Activated CD4-positive, alpha-beta memory T cell treated with anti-CD3 and anti-CD28 coated beads, Interleukin-2, amount 10 ng/mL, durations not matched to agents 7 days and 5 days (primary cell): ENCODE measurements at places on chromosomes 2 and 18.
A peak's percentile ranks its signal among the peaks of the same experiment; 100 is the strongest.

DNA sequence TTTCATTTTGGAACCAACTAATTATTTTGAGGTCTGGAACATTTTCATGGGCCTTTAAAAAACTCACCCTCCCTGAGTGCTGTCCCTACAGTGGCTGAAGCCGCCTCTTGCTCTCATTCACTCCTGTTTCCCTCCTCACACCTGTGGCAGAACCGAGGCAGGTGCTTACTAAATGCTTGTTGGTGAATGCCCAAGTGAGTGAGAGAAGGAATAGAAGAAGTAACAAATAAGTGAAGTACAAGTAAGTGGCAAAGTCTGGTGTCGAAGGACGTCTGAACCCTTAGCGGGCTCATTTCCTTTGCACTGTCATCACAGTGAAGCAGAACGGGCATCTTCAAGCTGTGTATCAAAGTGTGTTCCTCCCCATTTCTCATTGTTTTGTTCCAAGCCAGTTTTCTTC, 135.2 kb downstream of the RHBDD1 start:
- H3K36me3 ChIP-seq: no peaks in the 10 kb centered on the region
- H3K4me3 ChIP-seq: no peak overlapping the region
- no peaks in the 10 kb centered on the region for H3K27me3 ChIP-seq
- peaks cover 11% of the 10 kb centered on the region for H3K4me1 ChIP-seq
- H3K27ac ChIP-seq: no peak overlapping the region

GRCh38 chr18:24428709-24429108, 2.2 kb downstream of the IMPACT start:
- peaks cover 15% of the 10 kb centered on the region for H3K36me3 ChIP-seq
- peaks cover 8% of the 10 kb centered on the region for H3K27me3 ChIP-seq
- no peak overlapping the region for H3K4me3 ChIP-seq
- H3K4me1 ChIP-seq: peaks cover 24% of the 10 kb centered on the region

- H3K4me1 ChIP-seq: peaks cover 7% of the 10 kb centered on the region
- H3K27ac ChIP-seq: no peak overlapping the region
- DNase-seq: no peak
- peaks cover 8% of the 10 kb centered on the region for H3K27me3 ChIP-seq
- H3K4me3 ChIP-seq: no peak overlapping the region
Observed at GRCh38 chr2:46328829-46329228, 31.6 kb downstream of the EPAS1 start.

DNA sequence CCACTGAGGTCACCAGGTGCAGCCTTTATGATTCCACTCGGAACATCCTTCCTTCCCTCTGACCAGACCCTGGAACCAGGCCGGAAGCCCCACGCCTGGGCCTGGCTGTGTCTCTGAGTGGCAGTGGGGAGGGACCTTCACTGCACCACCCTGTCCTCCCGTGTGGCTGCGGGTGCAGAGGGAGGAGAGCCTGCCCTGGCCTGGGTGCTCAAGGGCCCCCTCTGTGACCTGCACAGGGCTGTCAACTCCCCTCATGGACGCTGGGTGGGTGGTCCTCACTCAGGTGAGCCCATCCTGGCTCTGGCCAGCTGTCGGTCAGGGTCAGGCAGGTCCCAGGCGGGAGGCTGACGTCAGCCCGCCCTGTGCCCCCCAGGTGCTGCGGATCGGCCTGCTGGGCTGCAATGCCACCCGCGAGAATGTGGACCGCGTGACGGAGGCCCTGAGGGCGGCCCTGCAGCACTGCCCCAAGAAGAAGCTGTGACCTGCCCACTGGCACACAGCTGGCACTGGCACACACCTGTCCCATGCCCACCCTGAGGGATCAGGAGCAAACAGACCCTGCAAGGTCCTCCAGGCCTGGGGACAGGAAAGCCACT, 9.8 kb downstream of the AGXT start:
- DNase-seq: no peak
- H3K4me3 ChIP-seq: no peak overlapping the region
- peaks cover 7% of the 10 kb centered on the region for H3K27me3 ChIP-seq
- no peaks in the 10 kb centered on the region for H3K4me1 ChIP-seq

DNA sequence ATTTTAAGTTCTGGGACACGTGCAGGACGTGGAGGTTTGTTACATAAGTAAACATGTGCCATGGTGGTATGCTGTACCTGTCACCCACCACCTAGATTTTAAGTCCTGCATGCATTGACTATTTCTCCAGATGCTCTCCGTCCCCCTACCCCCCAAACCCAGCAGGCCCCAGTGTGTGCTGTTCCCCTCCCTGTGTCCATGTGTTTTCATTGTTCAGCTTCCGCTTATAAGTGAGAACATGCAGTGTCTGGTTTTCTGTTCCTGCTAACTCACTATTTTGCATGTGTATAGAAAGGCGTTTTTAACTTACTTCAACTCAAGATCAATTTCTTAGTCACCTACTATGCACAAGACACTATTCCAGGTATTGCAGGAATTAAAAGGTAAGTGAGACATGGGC, 128.0 kb downstream of the PLCL1 start:
- no peak overlapping the region for H3K4me3 ChIP-seq
- peaks cover 18% of the 10 kb centered on the region for H3K4me1 ChIP-seq
- no peak for DNase-seq
- no peak overlapping the region for H3K27ac ChIP-seq

- H3K4me1 ChIP-seq: peaks cover 11% of the 10 kb centered on the region
- H3K36me3 ChIP-seq: no peaks in the 10 kb centered on the region
- peaks cover 71% of the 10 kb centered on the region for H3K27me3 ChIP-seq
- no peak for DNase-seq
Observed at GRCh38 chr2:227163485-227163997, 464 bp downstream of the COL4A4 start.

DNA sequence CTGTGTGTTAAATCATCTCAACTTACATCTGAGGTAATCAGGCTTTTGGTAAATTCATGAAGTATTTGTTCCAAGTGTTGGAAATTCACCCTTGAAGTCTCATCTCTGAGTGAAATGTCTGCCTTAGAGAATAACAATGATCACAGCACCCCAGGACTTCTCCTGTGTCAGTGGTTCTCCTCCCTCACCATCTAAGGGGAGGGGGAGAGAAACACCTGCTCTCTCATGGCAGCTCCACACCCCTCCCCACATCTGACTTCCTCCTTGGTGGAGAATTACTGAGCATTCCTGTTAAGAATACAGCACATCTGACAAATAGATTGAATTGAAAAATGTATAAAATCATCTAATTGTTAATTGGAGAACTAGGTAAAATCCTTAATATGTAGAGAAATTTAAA, 532.1 kb downstream of the RNF144A start:
- no peak overlapping the region for H3K4me3 ChIP-seq
- peaks cover 65% of the 10 kb centered on the region for H3K4me1 ChIP-seq
- DNase-seq: no peak
- H3K27ac ChIP-seq: peak overlapping the region; percentile 66

DNA sequence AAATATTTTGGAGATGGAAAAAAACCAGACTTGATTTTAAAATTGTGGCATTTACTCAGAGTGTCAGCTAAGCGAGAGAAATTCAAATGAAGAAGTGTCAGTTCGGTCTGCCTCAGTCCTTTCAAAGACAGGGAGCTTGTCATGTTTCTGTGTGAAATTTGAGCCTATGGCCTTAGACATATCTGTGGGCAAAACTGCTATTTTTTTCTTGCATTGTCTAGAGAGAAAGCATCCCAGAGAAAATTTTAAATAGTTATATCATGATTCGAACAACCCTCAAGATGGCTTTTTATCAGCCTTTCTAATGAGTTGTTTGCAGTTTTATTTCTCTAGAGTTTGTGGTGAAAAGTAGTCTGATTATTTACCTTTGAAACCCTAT, 50.2 kb upstream of the KCNE4 start:
- H3K4me1 ChIP-seq: no peaks in the 10 kb centered on the region
- no peak overlapping the region for H3K27ac ChIP-seq
- peaks cover 6% of the 10 kb centered on the region for H3K27me3 ChIP-seq
- H3K4me3 ChIP-seq: no peak overlapping the region
- no peaks in the 10 kb centered on the region for H3K36me3 ChIP-seq

DNA sequence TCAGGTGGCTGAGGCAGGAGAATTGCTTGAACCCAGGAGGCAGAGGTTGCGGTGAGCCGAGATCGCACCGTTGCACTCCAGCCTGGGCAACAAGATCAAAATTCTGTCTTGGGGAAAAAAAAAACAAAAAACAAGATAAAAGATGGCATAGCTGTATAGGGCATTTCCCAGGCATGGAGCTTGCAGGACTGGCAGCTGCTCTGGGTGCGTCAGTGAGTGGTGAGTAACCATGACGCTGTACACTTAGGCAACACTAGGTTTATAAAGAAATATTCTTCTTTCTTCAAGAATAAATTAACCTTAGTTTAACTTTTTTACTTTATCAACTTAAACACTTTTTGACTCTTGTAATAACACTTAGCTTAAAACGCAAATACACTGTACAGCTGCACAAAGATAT, 15.4 kb downstream of the TGOLN2 start:
- peaks cover 41% of the 10 kb centered on the region for H3K36me3 ChIP-seq
- no peaks in the 10 kb centered on the region for H3K27me3 ChIP-seq
- no peak overlapping the region for H3K27ac ChIP-seq
- DNase-seq: no peak

DNA sequence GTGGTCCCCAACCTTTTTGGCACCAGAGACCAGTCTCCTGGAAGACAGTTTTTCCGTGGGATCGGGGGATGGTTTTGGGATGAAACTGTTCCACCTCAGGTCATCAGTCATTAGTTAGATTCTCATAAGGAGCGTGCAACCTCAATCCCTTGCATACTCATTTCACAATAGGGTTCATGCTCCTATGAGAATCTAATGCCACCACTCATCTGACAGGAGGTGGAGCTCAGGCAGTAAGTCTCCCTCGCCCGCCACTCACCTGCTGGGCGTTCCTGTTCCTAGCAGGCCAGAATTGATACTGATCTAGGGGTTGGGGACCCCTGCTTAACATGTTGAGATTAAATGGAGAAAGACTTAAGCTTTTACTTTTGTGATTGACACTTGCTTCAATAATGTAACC, 9.9 kb downstream of the NABP1 start:
- H3K27ac ChIP-seq: no peak overlapping the region
- peaks cover 50% of the 10 kb centered on the region for H3K36me3 ChIP-seq
- no peak overlapping the region for H3K4me3 ChIP-seq
- H3K4me1 ChIP-seq: peaks cover 38% of the 10 kb centered on the region

GRCh38 chr2:141003967-141004657, 1126.7 kb downstream of the LRP1B start:
- H3K4me3 ChIP-seq: no peak overlapping the region
- H3K27ac ChIP-seq: no peak overlapping the region
- no peaks in the 10 kb centered on the region for H3K27me3 ChIP-seq
- no peak for DNase-seq
- H3K36me3 ChIP-seq: no peaks in the 10 kb centered on the region
- H3K4me1 ChIP-seq: no peaks in the 10 kb centered on the region

DNA sequence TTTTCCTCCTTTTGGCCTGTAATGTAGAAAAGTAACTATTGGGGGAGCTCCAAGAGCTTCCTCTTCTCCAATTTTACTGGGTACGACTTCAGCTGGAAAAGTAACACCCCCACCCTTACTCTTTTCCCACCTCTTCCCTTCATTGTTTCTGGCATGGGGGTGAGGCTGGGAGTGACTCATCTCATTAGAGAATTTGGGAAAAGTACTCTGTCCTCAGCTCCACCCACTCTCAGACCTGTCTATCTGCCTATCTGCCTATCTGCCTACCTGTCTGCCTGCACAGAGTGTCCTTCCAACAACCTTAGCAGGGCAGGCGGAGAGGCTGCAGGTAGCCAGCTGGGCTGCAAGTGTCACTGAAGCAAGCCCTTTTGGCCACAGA, 93.6 kb downstream of the EPHA4 start:
- no peak for DNase-seq
- H3K27me3 ChIP-seq: no peaks in the 10 kb centered on the region
- no peak overlapping the region for H3K4me3 ChIP-seq
- H3K27ac ChIP-seq: no peak overlapping the region
- no peaks in the 10 kb centered on the region for H3K4me1 ChIP-seq
- no peaks in the 10 kb centered on the region for H3K36me3 ChIP-seq

GRCh38 chr2:152343426-152343825, 8.5 kb downstream of the FMNL2 start:
- no peak overlapping the region for H3K4me3 ChIP-seq
- H3K27ac ChIP-seq: no peak overlapping the region
- H3K27me3 ChIP-seq: peaks cover 2% of the 10 kb centered on the region
- H3K4me1 ChIP-seq: no peaks in the 10 kb centered on the region

- H3K4me1 ChIP-seq: peaks cover 5% of the 10 kb centered on the region
- H3K4me3 ChIP-seq: no peak overlapping the region
- DNase-seq: no peak
- H3K27me3 ChIP-seq: peaks cover 56% of the 10 kb centered on the region
Observed at GRCh38 chr18:31679133-31679742, 5.1 kb downstream of the B4GALT6 start.

DNA sequence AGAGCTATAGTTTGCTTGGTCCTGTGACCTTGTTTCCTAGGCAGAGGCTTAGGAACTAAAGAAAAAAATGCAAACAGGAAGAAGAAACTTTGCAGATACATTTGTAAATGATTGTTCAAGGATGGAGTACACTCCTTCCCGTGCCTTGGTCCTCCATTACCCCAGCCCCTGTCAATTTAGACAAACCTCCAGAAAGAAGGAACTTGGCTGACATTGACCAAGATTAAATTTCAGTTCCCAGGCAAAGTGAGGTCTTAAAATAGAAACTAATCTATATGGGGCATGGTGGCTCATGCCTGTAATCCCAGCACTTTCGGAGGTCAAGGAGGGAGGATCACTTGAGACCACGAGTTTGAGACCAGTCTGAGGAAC, 179.9 kb upstream of the FN1 start:
- peaks cover 1% of the 10 kb centered on the region for H3K27me3 ChIP-seq
- no peak overlapping the region for H3K4me3 ChIP-seq
- no peaks in the 10 kb centered on the region for H3K36me3 ChIP-seq
- DNase-seq: no peak
- no peak overlapping the region for H3K27ac ChIP-seq

DNA sequence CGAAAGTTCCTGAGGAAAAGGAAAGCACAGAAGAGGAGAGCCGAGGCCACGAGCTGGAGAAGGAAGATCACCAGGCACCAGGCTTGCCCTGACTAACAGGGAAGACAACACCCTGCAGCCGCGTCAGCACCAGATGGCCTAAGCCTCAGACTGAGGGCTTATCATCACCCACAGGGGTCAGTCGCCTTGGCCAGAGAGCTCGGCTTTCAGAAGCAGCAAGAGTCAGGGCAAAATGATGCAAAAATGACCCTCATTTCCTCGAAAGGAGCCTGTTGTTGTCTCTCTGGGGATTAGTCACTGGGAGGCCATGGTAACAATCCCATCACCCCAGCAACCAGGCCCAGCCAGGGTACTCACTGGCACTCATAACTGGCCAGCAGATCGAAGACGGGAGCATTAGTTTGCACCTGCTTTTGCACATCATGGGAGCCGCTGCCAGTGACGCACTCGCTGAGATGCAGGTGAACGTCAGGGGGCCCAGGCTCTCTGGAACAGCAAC, 42.7 kb upstream of the ZFP36L2 start:
- no peak overlapping the region for H3K27ac ChIP-seq
- peaks cover 14% of the 10 kb centered on the region for H3K36me3 ChIP-seq
- H3K4me3 ChIP-seq: no peak overlapping the region
- DNase-seq: no peak

GRCh38 chr18:35334821-35335220, 9.4 kb downstream of the ZNF24 start:
- peaks cover 42% of the 10 kb centered on the region for H3K36me3 ChIP-seq
- H3K27me3 ChIP-seq: no peaks in the 10 kb centered on the region
- no peak overlapping the region for H3K27ac ChIP-seq
- H3K4me3 ChIP-seq: no peak overlapping the region
